ENCODE measurements at places on chromosomes 5 and 9. TPM values are rescaled to one million over a fixed set of nuclear protein-coding genes. Genes with fewer than 3 reads are reported as not detected.

DNA sequence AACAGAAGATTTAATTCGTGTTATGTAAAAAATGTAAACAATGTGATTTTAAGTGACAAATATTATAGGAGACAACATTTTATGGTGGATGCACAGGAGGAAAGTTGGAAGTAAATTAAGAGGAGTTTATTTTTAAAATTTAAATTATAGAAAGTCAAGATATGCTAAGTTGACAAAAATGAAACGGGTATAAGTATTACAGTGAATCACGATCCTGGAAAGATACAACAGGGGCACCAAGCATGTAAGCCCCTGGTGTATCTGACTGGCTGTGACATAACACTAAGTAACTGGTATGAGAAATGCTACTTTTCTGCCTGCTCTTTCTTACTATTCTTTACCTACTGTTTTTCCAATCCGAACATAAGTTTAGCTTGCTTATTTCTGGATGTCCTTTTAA lies 419.8 kb upstream of the CHD1 start:
- no peak for DNase-seq

BRD9 gene
- total RNA-seq: 60.7 TPM

CDX1 gene
- not detected for total RNA-seq

GRCh38 chr5:80736730-80737129 lies 81.9 kb upstream of the DHFR start:
- no peak for DNase-seq

- no peak for DNase-seq
These were observed 372.1 kb downstream of the DTWD2 start for GRCh38 chr5:118616281-118616680.

ZNF366 gene
- not detected for total RNA-seq

CCNJL gene
- total RNA-seq: not detected

WNT8A gene
- total RNA-seq: not detected

OTP gene
- not detected for total RNA-seq

GRCh38 chr9:5509573-5509972 lies 758 bp upstream of the PDCD1LG2 start:
- DNase-seq: no peak

GRCh38 chr9:38195737-38196161 lies 126.7 kb upstream of the SHB start:
- DNase-seq: no peak

PPP2R2B gene
- 2.0 TPM for total RNA-seq

BTNL8 gene
- not detected for total RNA-seq

DNA sequence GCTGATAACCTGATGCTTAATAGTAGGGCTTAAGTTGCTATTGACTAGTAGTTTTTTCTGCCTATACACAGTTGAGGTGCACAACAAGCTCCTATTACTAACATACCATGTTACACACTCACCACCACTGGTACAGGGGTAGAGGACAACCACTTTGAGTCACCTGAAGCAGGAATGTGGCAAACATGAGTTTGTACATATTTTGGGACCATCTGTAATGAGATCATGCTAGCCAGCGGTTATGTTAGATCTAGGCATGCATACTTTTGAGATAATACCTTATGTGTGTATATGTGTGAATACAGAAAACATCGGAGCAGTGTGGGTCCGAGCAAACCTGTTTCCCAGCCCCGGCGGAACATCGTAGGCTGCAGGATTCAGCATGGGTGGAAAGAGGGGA lies 72.8 kb upstream of the NXNL2 start:
- no peak for DNase-seq

DNA sequence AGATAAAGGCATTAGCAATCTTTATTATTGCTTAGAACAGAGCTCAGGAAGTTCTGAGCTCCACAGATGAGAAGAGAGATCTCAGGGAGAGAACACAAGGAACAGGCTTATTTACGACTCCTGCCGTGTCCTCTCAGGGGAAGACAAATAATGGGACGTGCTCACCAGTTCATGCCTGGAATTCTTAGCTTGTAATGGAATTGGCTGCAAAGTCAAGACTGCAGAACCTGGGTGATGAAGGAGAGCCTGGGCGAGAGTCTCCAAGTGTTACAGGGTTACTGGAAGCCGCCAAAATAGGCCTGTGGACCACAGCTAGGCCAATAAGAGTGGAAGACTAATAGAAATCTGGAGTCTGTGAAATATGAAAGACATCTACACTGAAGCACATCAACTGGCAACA lies 174.5 kb upstream of the ADAMTSL1 start:
- no peak for DNase-seq

DNA sequence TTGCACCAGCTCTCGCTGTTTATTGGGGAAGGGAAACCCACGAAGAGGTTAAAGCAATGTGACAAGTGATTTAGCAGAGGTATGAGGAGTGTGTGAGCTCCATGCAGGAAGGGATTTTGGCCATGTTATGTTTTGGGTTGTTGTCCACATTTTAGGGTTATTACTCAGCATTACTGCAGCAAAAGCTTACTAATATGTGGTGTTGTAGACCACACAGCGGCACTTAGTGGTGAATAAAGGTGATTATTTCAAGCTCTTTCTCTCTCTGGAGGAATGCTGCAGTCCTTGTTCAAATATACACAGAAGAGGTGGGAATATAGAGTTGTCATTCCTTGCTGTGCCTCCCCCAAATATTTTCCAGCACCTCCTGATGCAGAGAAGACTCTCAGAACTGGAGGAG lies 29.7 kb upstream of the AKNA start:
- DNase-seq: no peak

DNA sequence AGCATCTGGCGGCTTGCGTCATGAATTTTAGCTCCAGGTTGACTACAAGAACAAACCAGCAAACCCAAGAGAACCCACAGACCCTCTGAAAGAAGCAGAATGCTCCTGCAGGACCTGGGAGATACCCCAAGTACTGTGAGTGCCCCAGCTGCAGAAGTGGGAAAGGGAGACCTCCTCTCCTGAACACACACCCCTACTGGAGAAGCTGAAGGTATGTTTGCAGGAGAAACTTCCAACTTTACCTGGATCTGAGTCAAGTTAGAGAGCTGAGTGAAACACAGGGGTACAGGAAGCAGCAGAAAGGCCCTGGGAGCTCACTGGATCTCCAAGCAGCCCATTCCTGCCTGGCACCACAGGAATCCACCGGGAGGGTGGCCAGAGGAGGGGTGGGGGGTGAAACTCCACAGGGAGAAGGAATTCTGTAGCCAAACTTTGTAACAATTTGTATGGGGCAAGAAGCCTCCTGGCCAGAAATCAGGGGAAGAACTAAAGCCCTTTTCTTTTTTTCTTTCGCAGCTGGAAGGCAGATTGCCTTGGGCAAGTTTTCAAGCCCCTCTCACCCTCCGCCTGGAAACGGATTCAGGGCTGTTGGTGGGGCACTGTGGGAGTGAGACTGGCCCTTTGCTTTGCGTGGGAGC lies 576.2 kb downstream of the BNC2 start:
- DNase-seq: no peak

PCDHA4 gene
- not detected for total RNA-seq

SPATA31E1 gene
- total RNA-seq: not detected

GRCh38 chr5:5285906-5286305 lies 136.6 kb upstream of the ICE1 start:
- DNase-seq: no peak

- no peak for DNase-seq
These were observed 704 bp downstream of the CCDC112 start for GRCh38 chr5:115295777-115296123.

DNA sequence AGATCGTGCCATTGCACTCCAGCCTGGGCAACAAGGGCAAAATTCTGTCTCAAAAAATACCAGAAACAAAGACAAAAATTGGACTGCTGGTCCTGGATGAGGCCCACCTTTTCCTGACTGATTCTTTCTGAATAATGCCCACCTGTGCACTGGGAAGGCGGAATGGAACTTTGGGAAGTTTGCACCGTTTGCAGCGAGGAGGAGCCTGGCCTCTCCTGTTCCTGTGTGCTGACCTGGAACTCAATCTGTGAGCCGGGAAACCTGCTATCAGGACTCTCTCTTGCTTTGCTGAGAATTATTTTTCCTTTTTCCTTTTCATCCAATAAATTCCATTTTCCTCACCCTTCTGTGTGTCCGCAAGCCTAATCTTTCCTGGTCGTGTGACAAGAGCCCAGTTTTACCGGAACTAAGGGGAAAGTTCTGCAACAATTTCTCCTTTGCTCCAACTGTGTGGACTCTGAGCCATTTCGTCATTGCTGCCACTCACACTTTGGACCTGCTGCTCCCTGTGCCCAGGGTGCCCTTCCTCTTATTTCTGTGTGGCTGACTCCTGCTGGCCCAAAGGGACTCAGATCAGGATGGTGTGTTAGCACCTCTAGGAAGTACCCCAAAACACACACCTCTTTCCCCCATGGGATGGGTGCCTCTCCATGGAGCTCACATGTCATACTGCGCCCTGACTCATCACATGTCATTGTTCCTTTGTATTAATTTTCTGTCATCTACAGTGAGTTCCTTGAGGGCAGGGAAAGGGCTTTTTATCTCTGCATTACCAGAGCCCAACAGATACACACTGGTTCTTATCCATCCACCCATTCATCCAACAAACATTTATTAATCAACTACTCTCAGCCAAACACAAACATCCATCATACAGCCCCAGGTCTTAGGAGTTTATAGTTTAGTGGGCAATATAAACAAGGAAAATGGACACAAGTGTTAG lies 4.7 kb upstream of the GLRX start:
- no peak for DNase-seq

- no peak for DNase-seq
These were observed 118.6 kb upstream of the CXCL14 start for GRCh38 chr5:135697251-135697958.

GRCh38 chr9:120755044-120755443 lies 38.2 kb downstream of the FBXW2 start:
- no peak for DNase-seq

DNA sequence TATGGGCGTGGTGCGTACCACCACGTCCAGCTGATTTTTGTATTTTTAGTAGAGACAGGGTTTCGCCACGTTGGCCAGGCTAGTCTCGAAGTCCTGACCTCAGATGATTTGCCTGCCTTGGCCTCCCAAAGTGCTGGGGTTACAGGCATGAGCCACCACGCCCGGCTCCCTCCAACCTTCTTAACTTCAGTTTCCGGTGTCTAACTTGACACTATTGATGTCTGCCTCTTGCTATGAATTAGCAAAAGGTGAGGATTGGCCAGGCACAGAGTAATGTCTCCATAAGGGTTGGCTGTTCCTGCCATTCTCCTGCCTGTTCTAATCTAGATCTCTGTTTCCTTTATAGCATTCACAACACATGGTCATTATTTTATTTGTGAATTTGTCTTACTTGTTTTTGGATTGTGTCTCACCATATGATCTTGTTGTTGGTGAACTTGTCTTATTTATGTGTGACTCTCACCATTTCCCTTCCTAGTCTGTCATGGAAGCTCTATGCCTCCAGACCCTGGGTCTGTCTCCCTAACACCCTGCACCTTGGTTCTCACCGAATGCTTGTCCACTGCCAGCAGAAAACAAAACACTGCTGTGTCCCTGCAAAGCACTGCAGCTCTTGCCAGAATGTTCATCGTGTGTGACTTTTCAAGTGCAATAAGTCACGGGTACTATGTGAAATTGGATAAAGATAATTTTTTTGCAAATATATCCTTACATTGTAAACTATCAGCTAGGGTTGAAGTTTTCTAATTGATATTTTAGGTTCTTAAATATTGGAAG lies 26.0 kb downstream of the BASP1 start:
- no peak for DNase-seq

- DNase-seq: no peak
These were observed 255.4 kb downstream of the FAM114A2 start for GRCh38 chr5:153783362-153783658.

DNA sequence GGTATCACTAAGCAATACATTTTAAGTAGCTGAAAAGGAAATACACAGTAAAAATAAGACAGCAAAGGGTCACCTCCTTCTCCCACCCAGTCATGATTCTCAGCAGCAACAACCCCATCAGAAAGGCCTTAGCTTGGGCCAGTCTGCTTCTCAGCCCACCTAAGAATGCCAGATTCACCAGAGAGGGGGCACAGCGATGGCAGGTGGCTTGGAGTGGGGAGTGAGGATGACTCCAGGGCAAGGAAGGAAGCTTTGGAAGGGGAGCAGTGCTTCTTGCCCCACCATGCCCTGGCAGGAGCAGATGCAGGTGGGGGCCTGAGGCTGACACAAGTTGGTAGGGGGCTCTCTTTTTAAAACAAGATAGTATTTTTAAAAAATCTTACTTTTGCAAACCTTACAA lies 51.4 kb downstream of the ABCA1 start:
- no peak for DNase-seq

DNA sequence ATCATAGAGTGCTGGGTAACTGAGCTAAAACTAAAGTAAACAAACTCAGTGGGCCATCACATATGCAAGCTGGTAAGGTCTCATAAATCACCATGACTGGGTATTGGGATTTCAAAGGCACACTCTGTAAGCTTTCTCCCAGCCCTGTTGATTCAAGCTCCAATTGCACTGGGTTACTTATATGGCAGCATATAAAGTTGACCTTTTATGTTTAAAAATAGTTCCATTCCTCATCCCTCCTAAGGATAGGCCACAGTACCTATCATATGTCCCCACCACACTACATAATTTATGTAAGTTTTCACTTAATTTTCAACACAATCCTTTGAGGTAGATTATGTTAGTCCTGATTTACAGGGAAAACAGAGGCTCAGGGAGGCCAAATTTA lies 438.4 kb downstream of the RAB3C start:
- no peak for DNase-seq

DNA sequence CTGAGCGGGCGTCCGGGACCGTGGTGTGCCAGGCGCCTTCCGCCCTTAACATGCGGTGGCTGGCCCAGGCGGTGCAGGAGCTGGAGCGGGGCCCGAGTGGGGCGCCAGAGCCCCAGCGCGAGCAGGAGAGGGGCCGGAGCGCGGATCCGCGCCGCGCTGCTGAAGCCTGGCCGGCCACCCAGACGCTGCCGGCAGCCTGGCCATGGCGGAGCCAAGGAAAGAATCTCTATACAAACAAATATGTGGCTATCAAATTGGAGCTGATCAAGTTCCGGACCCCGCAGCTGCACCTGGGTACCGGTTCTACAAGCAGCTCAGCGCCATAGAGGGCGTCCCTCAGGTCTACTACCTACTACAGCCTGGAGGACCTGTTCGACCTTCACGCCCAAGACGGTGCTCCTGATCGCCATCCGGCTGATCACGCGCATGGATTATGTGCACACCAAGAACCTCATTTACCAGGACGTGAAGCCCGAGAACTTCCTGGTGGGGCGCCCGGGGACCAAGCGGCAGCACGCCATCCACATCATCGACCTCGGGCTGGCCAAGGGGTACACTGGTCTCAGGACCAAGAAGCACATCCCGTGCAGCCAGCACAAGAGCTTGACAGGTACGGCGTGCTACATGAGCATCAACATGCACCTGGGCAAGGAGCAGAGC lies 55.8 kb downstream of the JAK2 start:
- no peak for DNase-seq

- no peak for DNase-seq
These were observed 10.6 kb downstream of the C1QTNF2 start for GRCh38 chr5:160359816-160360215.

CEL gene
- 2.8 TPM for total RNA-seq

GRCh38 chr5:5178580-5178979 lies 38.5 kb downstream of the ADAMTS16 start:
- no peak for DNase-seq

- no peak for DNase-seq
These were observed 79.9 kb upstream of the FBXL17 start for GRCh38 chr5:108461628-108462367.

- DNase-seq: no peak
These were observed 3.9 kb upstream of the ZCCHC9 start for GRCh38 chr5:81297531-81297930.

Data from activated CD8-positive, alpha-beta T cell treated with anti-CD3 and anti-CD28 coated beads, Interleukin-2, amount 10 ng/mL, durations not matched to agents 7 days and 5 days (primary cell).